Muscle of leg (tissue), 16 donors: ENCODE measurements at places on chromosomes 7 and 10. TPM values are rescaled to one million over a fixed set of nuclear protein-coding genes. Genes with fewer than 3 reads are reported as not detected.

Gene SLC18A3
- not detected for total RNA-seq

Gene STK31
- total RNA-seq = 0.40 TPM

GRCh38 chr7:2958416-2959102 lies 85.1 kb downstream of the CARD11 start:
- no peaks in the 10 kb centered on the region for H3K36me3 ChIP-seq
- peaks cover 2% of the 10 kb centered on the region for H3K27me3 ChIP-seq
- DNase-seq = no peak
- no peak overlapping the region for H3K27ac ChIP-seq

DNA sequence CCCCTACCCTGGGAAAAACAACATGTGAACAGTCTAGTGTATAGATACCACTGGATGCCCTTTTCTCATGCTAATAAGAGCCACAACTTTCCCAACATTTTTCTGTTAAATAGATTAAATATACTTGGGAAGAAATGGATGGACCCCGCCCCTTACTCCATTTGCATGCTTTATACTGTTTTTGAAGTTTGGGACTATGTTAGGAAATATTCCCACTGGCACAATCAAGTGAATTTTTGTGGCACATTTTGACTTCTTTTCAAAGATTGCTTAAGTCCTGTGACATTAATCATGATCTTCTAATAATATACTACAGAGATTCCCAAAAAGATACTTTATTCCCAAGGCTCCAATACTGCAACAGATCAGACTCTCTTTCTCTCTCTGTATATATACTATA lies 216.6 kb downstream of the TWIST1 start:
- H3K4me1 ChIP-seq = no peaks in the 10 kb centered on the region
- H3K4me3 ChIP-seq = no peak overlapping the region
- no peaks in the 10 kb centered on the region for H3K36me3 ChIP-seq
- H3K27ac ChIP-seq = no peak overlapping the region
- H3K27me3 ChIP-seq = no peaks in the 10 kb centered on the region

DNA sequence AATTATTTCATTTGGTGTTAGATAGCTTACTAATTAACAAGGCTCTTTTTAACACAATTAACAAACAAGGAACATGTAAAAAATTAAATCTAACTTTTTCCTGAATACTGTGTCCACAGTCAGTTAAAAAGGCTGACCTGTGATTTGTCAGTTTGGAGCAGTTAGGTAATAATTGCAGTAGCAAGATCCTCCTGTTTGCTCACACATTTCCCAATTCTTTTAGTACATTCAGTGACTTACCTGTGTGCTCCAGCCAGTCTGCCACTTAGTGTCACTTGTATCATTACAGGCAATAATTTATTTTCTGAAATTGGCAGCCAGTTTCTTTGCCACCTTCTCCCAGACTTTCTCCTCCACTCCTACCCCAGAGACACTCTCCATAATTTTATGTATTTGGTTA lies 66.8 kb downstream of the LHFPL3 start:
- no peak for DNase-seq
- no peaks in the 10 kb centered on the region for H3K4me1 ChIP-seq

GRCh38 chr10:3714967-3715366 lies 70.0 kb downstream of the KLF6 start:
- H3K27ac ChIP-seq = no peak overlapping the region
- no peaks in the 10 kb centered on the region for H3K36me3 ChIP-seq
- H3K4me3 ChIP-seq = no peak overlapping the region
- H3K4me1 ChIP-seq = no peaks in the 10 kb centered on the region
- H3K27me3 ChIP-seq = no peaks in the 10 kb centered on the region
- no peak for DNase-seq

DNA sequence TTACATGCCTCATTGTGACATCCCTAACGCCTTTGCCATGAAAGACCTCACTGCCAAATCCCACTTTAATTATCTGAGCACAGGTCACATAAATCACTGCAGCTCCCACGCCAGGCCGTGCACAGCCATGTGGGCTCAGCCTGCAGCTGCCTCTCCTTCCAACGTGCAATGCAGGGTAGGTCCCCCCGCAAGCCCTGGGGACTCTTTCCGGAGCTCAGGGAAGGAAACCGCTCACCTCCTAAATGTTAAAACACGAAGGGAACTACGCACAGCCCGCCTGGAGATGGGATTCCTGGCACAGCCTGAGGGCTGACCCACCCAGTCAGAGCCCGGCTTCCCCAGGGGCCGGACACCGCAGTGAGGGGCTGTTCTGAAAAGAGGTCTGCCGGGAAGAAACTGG lies 128.0 kb downstream of the MAD1L1 start:
- DNase-seq = no peak
- H3K36me3 ChIP-seq = no peaks in the 10 kb centered on the region
- H3K27ac ChIP-seq = peak overlapping the region; percentile 47
- no peak overlapping the region for H3K4me3 ChIP-seq
- H3K27me3 ChIP-seq = no peaks in the 10 kb centered on the region

DNA sequence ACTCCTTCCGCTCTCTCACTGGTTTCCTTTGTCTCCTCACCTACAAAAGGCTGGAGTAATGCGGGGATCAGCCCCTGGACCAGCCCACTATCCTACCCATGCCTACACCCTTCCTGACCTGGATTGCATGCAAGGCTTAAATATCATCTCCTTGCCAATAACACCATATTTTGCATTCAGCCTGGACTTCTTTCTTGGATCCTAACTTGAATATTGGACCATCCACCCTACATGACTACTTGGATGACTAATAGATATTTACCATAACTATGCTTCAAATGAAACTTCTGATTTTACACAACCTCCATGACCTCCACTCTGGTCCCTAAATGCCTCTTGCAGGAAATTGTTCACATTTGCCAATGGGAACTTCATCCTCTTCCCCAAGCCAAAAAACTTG lies 188.3 kb upstream of the AKR1E2 start:
- no peak for DNase-seq
- H3K27ac ChIP-seq = no peak overlapping the region
- peaks cover 3% of the 10 kb centered on the region for H3K4me1 ChIP-seq
- H3K36me3 ChIP-seq = no peaks in the 10 kb centered on the region

GRCh38 chr7:116258734-116259133 lies 48.4 kb downstream of the TES start:
- H3K36me3 ChIP-seq = no peaks in the 10 kb centered on the region
- H3K4me3 ChIP-seq = no peak overlapping the region
- no peaks in the 10 kb centered on the region for H3K27me3 ChIP-seq
- H3K27ac ChIP-seq = no peak overlapping the region
- no peaks in the 10 kb centered on the region for H3K4me1 ChIP-seq

GRCh38 chr10:80271416-80271815 lies 18.0 kb downstream of the MAT1A start:
- H3K27ac ChIP-seq = no peak overlapping the region
- H3K27me3 ChIP-seq = no peaks in the 10 kb centered on the region
- no peak overlapping the region for H3K4me3 ChIP-seq
- H3K36me3 ChIP-seq = no peaks in the 10 kb centered on the region
- DNase-seq = no peak

GRCh38 chr7:112283382-112283910 lies 77.0 kb downstream of the ZNF277 start:
- H3K27me3 ChIP-seq = no peaks in the 10 kb centered on the region
- peaks cover 4% of the 10 kb centered on the region for H3K4me1 ChIP-seq
- H3K4me3 ChIP-seq = no peak overlapping the region
- DNase-seq = no peak

DNA sequence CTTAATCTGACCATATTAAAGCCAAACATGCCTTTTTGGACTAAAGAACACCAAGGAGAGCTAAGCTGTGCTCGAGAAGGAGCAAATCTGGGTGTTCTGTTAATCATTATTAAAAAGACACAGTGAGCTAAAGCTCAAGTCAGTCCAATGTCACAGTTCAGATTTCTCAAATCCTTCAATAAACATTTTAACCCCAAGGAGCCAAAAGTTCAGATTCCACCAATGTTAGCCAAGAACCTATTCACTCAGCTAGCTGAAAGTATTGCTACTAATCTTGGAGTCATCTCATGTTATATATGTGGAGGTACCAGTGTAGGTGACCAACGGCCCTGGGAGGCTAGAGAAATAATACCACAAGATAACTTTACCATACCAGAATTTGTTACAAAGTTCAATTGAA lies 14.5 kb upstream of the ZNF33B start:
- H3K4me1 ChIP-seq = no peaks in the 10 kb centered on the region
- no peaks in the 10 kb centered on the region for H3K36me3 ChIP-seq

DNA sequence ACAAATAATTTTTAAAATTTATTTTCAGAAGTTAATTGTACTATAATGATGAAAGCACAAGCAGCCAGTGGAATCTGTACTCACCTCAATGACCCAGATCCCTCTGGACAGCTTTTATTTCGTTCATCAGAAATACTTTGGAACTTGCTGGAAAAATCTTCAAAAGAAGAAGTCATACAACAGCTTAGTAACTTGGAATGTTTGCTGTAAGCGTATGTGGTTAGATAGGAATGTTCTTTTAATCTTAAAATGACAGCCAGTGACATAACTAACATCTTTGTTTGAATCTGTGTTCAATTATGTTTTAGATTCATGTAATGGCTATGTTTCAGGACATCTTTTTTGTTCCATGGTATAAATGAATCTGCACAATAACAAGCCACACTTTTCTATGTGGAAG lies 26.8 kb downstream of the CFAP69 start:
- H3K4me3 ChIP-seq = no peak overlapping the region
- H3K27me3 ChIP-seq = no peaks in the 10 kb centered on the region
- H3K27ac ChIP-seq = no peak overlapping the region
